Ureter (tissue), 1 donor: ENCODE measurements at places on chromosomes 3 and 15. TPM values are rescaled to one million over a fixed set of nuclear protein-coding genes. Genes with fewer than 3 reads are reported as not detected.

HAPLN3 gene
- total RNA-seq, result 8.5 TPM

DPPA2 gene
- not detected for total RNA-seq

HAUS2 gene
- total RNA-seq, result 22.6 TPM

C3orf70 gene
- 19.0 TPM for total RNA-seq

PLSCR2 gene
- total RNA-seq, result 2.6 TPM

PATL2 gene
- total RNA-seq, result 4.0 TPM

RPP25 gene
- total RNA-seq, result 7.3 TPM

HCN4 gene
- total RNA-seq, result 0.08 TPM

PRRT3 gene
- total RNA-seq, result 3.5 TPM

RPUSD3 gene
- 33.9 TPM for total RNA-seq

TGM4 gene
- total RNA-seq, result not detected

IL17RD gene
- total RNA-seq, result 5.4 TPM

PP2D1 gene
- not detected for total RNA-seq

RAB8B gene
- total RNA-seq, result 54.1 TPM
